ENCODE measurements at places on chromosomes 2 and 18.
A peak's percentile ranks its signal among the peaks of the same experiment; 100 is the strongest.

GRCh38 chr2:27094353-27094984 lies 7.9 kb downstream of the KHK start:
- DNase-seq, result no peak

DNA sequence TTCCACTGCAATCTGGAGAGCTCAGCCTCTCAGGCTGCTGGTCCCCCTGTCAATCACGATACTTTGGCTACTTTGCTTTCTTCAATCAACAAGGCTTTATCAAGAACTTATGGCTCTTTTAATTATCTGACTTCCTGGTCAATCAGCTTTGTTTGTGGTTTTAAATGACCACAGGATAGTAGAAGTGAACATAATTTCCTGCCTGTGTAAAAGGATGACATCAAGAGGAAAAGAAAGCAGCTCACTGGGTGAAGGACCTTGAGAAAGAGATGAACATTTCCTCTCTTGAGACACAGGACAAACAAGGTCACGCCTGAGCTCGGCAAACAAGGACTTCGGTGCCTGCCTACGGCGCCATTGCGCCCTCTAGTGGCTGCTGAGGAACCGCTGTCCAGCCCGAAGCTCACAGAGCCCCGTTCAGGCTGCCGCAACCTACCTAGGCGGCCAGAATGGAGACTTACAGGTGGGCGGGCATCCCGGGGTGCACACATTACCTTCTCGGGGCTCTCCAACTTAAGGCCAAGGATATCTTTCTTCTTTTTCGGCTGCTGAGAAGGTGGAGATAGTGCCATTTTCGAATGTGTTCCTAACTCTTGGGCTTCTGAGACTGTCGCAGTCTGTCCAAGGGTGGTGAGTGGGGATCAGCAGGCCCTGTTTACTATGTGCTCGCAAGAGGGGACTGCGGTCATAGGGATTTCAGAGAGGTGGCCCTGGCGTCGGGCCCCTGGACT lies 54.0 kb downstream of the IL1RL2 start:
- peak; percentile 98 for DNase-seq

DNA sequence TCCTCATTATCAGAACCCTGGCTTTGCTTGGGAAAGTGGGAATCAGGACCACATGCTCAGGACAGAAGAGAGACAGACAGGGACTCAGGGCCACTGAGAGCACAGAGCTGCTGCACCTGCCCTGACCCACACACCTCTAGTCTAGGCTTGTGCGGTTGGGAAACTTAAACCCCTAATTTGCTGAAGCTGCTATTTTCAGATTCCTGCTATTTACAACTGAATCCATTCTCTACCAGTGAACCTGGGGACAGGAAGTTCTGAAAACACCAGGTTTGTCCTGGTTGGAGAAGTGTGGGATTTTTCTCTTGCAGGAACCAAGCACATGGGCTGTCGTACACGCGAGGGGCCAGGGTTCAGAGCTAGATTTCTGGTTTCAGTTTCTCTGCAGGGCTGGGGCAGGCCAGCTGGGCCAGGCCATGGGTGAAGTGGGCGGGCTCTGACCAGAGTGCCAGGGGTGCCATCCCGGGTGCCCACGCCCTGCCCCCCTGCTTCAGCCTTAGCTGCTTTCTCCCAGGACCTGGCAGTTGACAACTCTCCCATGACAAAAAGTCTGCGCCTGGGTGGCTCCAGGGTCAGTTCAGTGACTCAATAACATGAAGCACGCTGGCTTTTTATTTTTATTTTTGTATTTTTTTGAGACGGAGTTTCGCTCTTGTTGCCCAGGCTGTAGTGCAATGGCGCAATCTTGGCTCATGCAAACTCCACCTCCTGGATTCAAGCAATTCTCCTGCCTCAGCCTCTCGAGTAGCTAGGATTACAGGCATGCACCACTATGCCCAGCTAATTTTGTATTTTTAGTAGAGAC lies 51.3 kb upstream of the SLC1A4 start:
- DNase-seq, result no peak

DNA sequence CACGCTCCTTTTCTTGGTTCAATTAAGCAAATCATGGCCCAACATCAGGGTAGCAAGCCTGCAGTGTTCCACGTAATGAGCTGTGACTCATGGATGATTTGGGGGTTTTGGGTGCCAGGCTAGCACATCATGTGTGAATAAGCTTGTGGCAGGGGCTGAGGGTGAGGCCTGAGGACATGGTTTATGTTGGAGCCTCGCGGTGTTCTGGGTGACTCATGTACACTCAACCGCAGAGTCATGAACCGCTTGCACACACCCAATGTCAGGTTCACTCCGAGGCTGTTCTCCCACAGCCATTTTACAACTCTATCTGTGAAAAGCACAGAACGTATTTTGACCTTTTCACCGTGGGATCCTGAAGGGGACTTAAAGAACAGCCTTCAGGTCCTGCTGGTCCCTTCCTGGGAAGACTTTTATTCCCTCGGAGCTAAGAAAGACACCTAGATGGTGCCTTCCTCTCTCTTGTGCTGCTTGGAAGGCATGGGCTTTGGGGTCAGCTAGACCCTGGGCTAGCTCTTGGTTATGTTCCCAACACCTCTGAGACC lies 139.9 kb upstream of the ZEB2 start:
- peak; percentile 95 for DNase-seq

GRCh38 chr18:48065601-48065995 lies 135.1 kb upstream of the SMAD2 start:
- no peak for DNase-seq

DNA sequence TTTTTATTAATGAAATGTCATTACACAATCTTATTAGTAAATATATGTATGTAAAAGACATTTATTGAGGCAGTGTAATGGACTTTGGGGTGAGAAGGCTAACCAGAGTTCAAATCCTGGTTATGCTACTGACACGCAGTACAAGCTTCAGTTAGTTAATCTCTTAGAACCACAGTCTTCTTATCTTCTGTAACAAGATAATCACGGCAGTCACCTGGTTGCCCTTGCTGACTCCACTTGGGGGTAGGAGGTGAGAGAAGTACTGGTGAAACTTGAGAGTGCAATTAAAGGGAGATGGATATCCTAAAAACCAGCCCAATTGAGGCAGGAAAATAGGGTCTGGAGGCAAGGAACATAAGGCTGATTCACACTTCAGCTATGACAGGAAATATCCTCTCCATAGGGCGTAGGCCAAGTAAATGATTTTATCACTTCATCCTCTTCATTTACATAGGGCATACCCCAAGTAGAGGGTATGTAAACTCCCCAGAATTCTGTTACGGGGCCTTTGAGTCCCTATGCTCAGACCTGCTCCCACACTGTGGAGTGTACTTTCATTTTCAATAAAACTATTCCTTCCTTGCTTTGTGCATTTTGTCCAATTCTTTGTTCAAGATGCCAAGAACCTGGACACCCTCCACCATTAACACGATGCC lies 21.3 kb downstream of the SKA1 start:
- DNase-seq, result no peak

DNA sequence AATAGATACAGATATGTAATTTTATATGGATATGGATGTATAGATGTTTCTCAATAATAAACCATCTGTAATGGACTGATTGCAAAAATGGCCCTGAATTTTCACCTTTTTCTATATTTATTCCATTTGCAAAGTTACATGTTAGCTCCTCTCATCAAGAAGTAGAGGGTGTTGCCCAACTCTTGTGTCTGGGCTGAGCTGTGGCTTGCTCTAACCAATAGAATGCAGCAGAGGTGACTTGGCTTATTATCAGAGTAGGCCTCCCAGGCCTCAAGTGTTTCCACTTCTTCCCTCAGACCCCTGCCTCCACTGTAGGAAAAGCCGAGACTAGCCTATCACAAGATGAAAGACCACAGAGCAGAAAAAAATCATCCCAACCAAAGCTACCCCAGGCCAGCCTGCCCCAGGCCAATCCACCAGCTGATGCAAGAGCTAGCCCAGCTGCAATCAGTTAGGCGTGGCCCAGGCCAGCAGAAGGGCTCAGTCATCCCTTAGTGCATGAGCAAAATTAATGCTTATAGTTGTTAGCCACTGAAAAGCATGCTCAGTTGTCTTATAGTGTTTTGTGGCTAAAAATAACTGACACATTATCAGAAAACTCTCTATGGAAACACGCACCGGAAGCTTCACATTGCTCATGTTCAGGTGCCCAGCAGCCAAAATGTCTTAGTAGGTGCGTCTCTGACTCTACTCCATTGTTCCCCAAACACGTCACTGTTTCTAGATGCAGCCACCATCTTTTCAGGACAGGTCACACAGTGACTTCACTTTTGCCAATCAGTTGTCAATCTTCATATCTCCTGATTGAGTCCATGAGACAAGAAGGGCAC lies 464.0 kb downstream of the FBXO15 start:
- DNase-seq, result peak; percentile 52

Measured in AG10803 (cell line).